Tibial artery (tissue), 4 donors: ENCODE measurements at places on chromosomes 16 and 17.

DNA sequence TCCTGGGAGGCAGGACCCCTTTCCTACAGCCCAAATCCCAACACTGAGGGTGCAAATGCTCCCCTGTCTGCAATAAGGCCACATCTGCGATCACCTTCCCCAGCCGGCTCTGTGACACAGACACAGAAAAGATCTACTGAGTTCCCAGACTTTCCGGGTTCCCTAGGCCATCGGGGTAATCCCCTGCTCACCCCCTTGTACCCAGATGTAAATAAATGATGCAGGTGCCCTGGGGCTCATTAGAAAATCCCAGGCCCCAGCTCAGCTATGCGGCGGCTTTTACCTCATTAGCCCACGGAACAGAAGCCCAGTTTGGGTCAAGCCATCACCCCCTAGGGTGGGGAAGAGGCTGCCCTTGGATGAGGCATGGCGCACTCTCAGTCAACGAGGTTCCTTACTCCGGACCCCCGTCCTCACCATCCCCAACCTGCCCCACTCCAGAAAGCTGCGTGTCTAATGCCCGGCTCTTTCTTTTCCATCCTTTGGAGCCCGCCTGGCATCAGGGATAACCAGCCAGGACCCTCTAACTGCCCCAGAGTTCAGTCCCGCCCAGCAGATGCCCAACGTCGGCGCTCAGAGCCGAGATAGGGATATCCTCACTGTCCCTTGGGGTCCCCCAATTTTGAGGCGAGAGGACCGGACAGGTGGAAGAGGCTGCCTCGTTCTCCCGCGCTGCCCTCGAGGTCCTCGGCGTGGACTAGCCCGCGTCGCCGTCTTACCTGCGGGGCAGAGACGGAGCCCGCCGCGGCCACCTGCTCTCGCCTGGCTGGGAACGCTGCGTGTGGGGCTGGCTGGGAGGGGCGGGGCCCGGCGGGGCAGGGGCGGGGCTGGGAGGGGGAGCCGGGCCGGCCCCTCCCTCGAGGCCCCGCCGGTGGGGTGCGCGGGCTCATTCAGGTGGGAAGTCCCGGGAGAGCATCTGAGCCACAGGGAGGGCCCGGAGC, at the start of gene ZNF385C:
Gene ZNF385C, minus strand, starts transcription at position 783 of the 941 bp plus-strand sequence. CDS start 35,417 bp downstream, outside the sequence.
- H3K36me3 ChIP-seq = no peaks in the 10 kb centered on the region
- no peak within 1 kb of the TSS for H3K4me3 ChIP-seq
- H3K27me3 ChIP-seq = peaks cover 44% of the 10 kb centered on the region
- H3K4me1 ChIP-seq = no peaks in the 10 kb centered on the region
- no peak within 1 kb of the TSS for H3K27ac ChIP-seq

- no peaks in the 10 kb centered on the region for H3K4me1 ChIP-seq
- no peak overlapping the region for H3K4me3 ChIP-seq
- H3K27ac ChIP-seq = no peak overlapping the region
- no peaks in the 10 kb centered on the region for H3K36me3 ChIP-seq
Measured at GRCh38 chr16:10668322-10669045, 26.2 kb downstream of the TEKT5 start.

DNA sequence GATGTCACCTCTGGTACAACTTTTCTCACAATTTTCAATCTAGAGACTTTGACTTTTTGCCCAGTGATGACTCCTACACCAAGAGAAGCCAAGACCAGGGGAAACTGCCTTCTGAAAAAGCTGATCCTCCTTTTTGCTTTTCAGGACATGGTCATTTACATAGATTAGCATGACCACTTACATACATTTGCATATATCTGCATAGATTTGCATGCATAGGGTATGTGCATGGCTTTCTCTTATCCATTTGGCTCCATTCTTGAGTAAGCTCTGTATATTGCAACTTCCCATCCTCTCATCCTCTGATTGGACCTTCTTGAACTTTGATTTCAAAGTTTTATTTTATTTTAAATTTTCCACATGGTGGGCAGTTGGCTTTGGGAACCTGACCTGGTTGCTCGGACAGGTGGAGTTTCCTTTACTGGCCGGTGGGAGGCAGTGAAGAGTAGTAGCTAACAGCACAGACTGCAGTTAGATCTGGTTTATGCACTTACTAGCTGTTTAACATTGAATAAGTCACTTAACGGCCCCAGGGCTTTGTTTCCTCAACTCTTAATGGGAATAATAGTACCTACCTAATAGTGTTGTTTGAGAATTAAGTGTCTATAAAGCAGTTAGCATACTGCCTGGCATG, 92.9 kb downstream of the GPR139 start:
- DNase-seq = no peak
- no peaks in the 10 kb centered on the region for H3K36me3 ChIP-seq
- no peaks in the 10 kb centered on the region for H3K27me3 ChIP-seq
- no peaks in the 10 kb centered on the region for H3K4me1 ChIP-seq

GRCh38 chr17:68389041-68389440, 68.3 kb downstream of the WIPI1 start:
- no peaks in the 10 kb centered on the region for H3K27me3 ChIP-seq
- H3K4me1 ChIP-seq = no peaks in the 10 kb centered on the region
- no peaks in the 10 kb centered on the region for H3K36me3 ChIP-seq
- H3K27ac ChIP-seq = no peak overlapping the region

DNA sequence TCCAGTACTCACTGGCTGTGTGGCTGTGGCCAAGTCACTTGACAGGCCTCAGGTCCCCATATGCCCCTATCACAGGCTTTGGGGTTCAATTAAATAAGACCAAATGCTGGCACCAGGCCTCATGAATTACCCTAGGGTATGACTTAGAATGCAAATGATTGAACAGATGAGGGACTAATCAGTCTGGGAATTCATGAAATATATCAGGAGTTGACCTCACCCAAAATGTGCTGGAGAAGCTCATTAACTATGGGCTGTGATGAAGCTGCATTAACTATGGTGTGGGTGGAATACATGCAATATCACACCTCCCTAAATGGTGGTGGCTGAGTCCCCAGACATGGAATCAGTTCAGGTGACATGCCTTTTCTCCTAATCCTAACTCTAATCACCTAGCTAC, 72.1 kb downstream of the DNAH3 start:
- H3K4me1 ChIP-seq = no peaks in the 10 kb centered on the region
- H3K27me3 ChIP-seq = no peaks in the 10 kb centered on the region
- H3K4me3 ChIP-seq = no peak overlapping the region
- no peak overlapping the region for H3K27ac ChIP-seq
- DNase-seq = no peak

DNA sequence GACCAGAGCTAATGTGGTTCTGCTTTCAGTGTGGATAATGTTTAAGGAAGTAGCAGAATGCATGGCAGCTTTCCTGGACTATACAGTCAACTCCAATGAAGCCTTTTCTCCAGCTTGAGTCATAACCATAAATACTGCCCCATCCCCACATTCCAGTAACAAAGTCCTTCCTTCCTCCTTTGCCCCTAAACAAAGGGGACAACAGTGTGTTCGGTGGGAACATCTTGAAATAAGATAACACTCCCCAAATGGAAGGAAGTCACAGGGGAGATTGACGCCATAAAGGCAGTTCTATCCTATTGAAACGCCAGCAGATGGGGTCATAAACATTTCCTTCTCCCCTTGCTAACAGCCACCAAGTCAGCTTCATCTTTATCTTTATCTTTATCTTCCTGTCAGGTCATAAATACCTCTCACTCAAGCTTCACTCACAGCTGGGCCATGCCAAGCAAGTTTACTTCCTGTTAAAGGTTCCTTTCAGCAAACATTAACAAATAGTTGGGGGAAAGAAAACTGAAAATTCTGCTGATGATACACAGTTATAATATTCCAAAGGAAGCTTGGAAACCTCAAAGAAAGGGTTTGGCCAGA, 136.7 kb downstream of the SNX11 start:
- H3K4me1 ChIP-seq = peaks cover 18% of the 10 kb centered on the region
- peaks cover 16% of the 10 kb centered on the region for H3K27me3 ChIP-seq
- H3K4me3 ChIP-seq = no peak overlapping the region
- no peak overlapping the region for H3K27ac ChIP-seq
- no peak for DNase-seq

DNA sequence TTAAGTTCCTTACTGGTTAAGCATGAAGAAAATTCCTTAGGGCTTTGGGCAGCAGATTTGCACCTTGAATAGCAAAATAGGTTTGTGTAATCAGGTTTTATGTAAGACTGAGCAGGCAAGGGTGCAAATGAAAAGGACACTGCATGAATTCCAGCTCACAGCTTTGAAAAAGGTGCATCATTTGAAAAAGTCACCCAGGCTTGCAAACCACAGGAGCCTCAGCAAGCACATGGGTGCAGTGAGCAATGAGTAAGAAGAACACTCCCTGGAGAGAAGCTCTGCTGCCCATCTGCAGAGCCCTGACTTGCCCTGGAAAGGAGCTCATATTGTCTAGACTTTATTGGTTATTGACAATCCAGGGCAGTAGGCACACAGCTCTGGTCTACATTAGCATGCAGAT, 165.6 kb upstream of the KCNJ16 start:
- no peaks in the 10 kb centered on the region for H3K27me3 ChIP-seq
- H3K4me3 ChIP-seq = no peak overlapping the region
- peaks cover 35% of the 10 kb centered on the region for H3K4me1 ChIP-seq
- no peak for DNase-seq

DNA sequence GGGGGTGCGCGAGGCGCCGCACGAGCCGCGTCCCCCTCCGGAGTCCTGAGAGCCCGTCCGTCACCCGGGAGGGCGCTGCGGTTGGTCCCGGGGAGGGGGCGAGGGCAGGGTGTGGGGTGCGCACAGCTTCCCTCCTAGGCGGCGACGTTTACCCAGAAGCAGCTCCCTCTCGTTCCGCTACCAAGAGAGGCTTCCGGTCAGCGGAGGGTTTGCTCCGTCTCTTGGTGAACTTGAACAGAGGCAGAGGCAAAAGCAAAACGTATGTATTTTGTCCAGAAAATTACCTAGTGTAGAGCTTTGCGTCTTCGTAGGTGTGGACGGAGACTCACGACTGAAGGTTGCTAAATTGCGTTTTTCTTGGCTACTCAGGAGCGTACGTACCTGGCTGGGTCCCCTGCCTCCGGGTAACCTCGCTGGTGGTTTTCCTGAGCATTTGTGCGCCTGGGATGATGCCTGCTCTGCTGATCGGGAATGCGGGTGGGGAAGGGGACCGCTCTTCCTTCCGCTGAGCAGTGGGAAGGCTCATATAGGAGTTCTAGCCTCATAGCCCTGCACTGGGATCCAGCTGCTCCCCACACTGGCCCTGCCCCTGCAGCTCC, 833 bp downstream of the WSCD1 start:
- DNase-seq = no peak
- H3K27ac ChIP-seq = peak overlapping the region; percentile 42
- peak overlapping the region; percentile 87 for H3K4me3 ChIP-seq
- peaks cover 22% of the 10 kb centered on the region for H3K4me1 ChIP-seq

- peaks cover 21% of the 10 kb centered on the region for H3K4me1 ChIP-seq
- H3K4me3 ChIP-seq = no peak overlapping the region
- no peak for DNase-seq
- H3K36me3 ChIP-seq = no peaks in the 10 kb centered on the region
- H3K27ac ChIP-seq = peak overlapping the region; percentile 8
- H3K27me3 ChIP-seq = no peaks in the 10 kb centered on the region
Measured at GRCh38 chr17:64148699-64149098, 18.8 kb upstream of the ERN1 start.

DNA sequence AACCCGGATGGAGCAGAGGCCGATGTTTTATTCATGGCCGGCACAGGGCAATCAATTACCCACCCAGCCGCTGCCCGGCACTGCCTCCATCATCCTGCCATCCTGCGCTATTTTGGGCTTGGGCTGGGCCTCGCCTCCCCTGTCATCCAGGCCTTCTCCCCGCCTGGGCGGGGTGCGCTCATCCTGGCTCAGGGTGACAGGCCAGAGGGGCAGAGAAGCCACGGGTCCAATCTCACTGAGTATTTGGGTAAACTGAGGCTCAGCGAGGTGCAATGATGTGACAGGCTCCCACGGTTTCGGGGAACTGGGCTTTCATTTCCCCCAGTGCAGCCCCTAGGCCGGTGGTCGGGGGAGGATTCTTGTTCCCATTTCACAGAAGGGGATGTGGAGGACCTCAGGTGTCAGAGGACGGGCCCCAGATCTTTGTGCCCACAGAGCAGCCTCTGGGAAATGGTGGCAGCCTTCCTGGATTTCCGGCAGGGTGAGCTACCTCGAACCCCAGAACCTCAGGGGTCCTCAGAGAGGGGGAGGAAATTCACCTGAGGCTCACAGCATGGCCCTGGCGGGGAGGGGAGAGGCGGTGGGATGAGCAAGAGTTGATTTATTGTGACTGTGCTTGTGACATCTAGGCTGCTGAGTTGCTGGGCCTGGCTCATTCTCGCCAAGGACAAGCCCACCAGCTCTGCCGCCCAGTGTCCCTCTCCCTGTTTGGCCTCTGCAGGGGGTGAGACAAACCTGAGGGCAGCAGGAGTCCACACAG, 23.8 kb upstream of the KCNJ12 start:
- H3K36me3 ChIP-seq = no peaks in the 10 kb centered on the region
- H3K27ac ChIP-seq = no peak overlapping the region
- H3K4me3 ChIP-seq = no peak overlapping the region
- peak; percentile 61 for DNase-seq

- peaks cover 36% of the 10 kb centered on the region for H3K4me1 ChIP-seq
- H3K27ac ChIP-seq = no peak overlapping the region
- DNase-seq = no peak
- H3K4me3 ChIP-seq = no peak overlapping the region
Measured at GRCh38 chr17:58521680-58522079, 7.2 kb upstream of the MTMR4 start.

GRCh38 chr16:49452578-49452977, 79.0 kb downstream of the C16orf78 start:
- no peaks in the 10 kb centered on the region for H3K36me3 ChIP-seq
- H3K27ac ChIP-seq = no peak overlapping the region
- DNase-seq = no peak
- H3K4me3 ChIP-seq = no peak overlapping the region

DNA sequence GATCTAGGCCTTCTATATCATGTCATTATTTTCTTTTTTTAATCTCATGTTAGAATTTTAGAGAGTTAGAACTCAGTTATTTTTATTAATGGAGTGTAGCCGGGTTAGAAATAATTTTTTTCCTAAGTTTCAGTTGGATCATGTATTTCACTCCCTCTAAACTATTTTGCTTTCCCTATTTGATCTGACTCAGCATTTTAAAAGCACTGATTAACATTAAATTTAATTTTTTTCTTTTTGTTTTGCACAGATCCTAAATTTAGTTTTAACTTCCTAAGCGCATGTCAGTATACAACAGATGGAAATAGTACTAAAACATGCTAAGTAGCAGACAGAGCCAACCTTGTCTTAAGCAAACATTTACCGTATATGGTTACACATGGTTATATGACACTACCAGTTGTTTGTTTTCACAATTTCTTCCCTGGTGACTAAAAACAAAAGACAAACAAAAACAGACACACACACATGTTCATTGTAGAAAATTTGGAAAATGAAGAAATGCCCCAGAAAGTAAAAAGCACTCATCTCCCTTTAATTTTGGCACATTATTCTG, 33.6 kb upstream of the RAB11FIP4 start:
- no peaks in the 10 kb centered on the region for H3K4me1 ChIP-seq
- H3K4me3 ChIP-seq = no peak overlapping the region
- no peaks in the 10 kb centered on the region for H3K27me3 ChIP-seq
